ENCODE measurements at places on chromosomes 7 and 10.

- DNase-seq, result peak; percentile 17
Observed at GRCh38 chr7:128000854-128001265, 30.4 kb downstream of the LRRC4 start.

DNA sequence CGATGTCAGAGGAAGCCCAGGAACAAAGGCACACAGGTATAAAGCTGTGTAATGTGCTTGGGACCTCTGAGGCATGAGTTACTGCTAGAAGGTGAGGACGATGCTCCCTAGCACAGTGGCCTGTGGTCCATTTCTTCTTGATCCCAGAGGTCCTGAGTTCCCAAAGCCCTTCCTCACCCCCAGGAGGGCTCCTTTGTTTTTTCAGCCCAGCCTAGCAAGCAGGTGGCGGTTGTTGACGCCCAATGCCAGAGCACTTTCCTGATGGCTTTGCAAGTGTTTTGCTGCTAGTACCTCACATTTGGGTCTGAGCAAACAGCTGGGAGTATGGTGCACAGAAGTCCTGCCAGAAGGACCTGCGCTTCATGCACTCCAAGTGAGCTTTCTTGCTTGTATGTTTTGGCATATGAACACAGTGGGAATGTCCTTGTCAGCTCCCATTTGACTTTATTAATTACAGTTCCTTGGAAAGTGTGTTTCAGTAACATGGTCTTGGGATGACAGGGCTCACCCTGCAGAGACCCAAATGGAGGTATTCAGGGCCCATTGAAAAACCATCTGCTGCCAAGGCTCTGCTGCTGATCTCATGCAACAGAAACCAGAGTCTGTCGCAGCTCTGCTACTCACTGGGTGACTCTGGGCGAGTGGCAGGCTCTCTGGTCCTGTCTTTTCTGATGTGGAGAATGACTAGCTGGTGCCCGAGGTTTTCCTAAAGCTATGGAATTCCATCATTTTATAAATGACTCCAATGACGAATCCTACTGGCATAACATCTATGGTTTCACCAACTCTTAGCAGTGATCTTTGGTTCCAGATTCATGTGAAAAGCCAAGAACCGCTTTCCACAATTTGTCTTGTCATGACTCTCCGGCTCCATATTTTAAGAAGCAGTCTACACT is 134.9 kb downstream of the ARID5B start:
- DNase-seq, result no peak

DNA sequence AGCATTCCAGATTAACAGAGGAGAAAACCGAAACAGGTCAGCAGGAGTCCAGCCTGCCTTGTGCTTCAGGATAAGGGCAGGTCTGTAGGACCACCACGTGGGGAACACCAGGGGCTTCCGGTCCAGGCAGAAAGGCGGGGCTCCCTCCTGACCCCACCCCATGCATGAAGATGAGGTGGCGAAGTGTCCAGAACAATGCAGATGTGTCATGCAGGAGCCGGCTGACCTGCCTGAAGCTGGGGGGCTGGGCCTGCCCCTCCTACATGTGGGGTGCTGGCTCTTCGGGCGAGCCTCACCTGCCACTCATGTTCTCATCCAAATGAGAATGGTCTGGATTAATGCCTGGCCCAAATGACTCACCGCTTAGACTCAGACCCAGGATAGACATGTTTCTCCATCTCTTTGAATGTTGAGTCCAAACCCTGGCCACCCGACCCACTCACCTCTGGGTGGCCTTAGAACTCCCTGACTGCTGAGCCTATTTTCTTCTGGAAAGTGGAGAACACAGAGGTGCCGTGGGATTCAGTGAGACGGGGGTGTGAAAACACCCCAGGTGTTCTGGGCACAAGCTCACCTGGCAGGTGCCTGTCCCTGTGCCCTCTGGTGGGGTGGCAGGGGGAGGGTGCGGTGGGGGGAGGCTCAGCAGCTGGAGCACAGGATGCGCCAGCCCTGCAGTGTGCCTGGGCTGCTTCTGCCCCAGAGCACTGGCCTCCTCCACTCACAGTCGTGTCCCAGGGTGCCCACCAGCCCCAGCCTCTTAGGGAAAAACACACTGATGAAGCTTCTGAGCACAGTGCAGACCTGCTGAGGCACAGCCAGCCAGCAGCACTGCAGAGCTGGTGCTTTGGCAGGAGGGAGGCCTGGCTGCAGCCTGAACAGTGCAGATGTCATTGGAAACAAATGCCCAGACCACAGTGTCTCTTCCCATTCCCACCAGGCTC is 55.2 kb upstream of the GDF10 start:
- no peak for DNase-seq

- no peak for DNase-seq
Observed at GRCh38 chr10:126581648-126582046, 88.8 kb downstream of the C10orf90 start.

DNA sequence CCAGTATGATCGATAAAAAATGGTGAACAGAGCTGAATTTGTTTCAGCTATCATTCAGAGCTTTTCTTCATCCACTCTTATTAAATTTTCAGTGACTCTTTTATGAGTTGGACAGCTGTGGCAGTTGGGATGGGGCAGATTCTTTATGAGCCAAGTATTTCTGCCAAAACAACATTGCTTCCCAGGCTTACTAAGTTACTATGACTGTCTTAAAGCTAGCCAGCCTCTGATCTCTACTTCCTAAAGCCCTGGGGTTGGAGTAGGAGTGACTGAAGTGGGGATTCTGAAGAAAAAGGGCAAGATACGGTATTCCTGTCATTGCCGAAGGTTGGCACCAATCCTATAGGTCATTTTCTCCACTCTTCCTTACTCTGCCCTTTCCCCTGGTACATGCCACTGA is 12.7 kb downstream of the RPP30 start:
- no peak for DNase-seq

DNA sequence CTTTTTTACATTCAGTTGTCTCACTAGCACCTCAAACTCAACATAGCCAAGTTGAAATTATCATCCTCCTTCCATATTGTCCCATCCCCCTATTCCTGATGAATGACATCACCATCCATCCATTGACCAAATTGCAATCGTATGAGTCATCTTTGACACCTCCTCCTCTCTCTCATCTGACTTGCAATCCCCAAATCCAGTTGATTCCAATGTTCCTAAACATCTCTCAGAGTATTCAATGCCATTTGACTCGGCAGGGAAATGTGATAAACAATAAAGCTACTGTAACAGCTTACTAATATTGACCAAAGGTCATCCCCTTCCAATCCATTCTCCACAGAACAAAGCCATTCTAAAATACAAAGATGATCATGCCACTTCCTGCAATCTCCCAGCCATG is 1047.8 kb downstream of the NRG3 start:
- DNase-seq, result no peak

- DNase-seq, result no peak
Observed at GRCh38 chr10:131660427-131660826, 240.4 kb upstream of the PPP2R2D start.

DNA sequence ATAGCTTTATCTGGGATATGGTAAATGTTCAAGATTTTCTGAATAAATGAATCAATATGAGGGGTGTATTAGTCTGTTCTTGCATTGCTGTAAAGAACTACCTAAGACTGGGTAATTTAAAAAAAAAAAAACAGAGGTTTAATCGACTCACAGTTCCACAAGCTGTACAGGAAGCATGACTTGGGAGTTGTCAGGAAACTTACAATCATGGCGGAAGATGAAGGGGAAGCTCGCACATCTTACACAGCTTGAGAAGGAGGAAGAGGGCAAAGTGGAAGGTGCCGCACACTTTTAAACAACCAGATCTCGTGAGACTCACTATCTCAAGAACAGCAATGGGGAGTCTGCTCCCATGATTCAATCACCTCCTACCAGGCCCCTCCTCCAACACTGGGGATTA is 32.5 kb upstream of the OTUD1 start:
- no peak for DNase-seq

GRCh38 chr10:81034383-81034782 is 496.7 kb downstream of the SH2D4B start:
- no peak for DNase-seq

GRCh38 chr7:46847126-46847525 is 734.8 kb downstream of the TNS3 start:
- no peak for DNase-seq

GRCh38 chr10:33120700-33121099 is 162.7 kb upstream of the ITGB1 start:
- no peak for DNase-seq

DNA sequence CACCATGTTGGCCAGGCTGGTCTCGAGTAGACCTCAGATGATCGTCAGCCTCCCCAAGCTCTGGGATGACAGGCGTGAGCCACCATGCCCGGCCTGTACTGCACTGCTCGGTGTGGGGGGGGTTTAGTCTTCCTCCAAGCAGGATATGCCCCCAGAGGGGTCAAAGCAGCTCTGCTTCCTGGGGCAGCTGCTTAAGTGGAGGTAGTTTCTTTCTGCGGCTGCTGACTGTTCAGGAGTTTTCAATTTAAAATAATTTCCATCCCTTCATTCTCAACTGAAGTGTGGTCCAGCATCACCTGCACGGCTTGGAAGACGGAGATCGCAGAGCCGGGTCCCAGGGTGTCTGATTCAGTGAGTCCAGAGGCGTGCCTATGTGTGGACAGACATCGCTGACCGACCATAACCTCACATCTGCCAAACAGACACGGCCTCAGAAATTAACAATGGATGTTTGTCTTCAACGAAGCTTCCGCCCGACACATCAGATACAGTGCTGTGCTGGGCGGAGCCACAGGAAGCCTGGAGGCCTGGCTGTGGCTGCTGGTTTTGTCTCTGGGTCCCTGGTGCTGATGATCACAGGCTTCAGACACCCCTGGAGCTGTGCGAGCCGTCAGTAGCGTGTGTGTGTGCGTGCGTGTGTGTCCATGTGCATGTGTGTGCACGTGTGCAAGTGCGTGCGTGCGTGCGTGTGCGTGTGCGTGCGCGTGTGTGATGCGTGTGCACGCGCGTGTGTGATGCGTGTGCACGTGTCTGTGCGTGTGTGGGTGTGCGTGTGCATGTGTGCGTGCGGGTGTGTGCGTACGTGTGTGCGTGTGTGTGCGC is 226.5 kb upstream of the PITRM1 start:
- DNase-seq, result no peak

DNA sequence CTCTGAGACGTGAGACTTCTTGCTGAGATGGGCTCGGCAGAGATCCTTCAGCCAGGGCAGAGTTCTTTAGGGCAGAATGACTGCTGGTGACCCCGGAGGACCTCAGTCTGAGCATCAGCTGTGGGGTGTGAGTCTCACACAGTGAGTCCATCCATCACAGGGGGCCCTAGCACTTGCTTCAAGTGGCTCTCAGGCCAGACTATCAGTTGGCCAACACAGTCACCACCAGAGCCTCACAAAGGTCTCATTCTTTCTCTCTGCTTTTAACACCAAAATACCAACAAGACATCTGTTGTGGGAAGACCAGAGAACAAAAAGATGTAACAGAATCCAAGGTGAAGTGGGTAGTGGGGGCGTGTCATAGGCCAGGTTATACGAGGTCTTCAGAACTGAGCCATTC is 345.6 kb upstream of the NRP1 start:
- no peak for DNase-seq

- DNase-seq, result no peak
Observed at GRCh38 chr7:37282927-37283326, 165.7 kb downstream of the ELMO1 start.

DNA sequence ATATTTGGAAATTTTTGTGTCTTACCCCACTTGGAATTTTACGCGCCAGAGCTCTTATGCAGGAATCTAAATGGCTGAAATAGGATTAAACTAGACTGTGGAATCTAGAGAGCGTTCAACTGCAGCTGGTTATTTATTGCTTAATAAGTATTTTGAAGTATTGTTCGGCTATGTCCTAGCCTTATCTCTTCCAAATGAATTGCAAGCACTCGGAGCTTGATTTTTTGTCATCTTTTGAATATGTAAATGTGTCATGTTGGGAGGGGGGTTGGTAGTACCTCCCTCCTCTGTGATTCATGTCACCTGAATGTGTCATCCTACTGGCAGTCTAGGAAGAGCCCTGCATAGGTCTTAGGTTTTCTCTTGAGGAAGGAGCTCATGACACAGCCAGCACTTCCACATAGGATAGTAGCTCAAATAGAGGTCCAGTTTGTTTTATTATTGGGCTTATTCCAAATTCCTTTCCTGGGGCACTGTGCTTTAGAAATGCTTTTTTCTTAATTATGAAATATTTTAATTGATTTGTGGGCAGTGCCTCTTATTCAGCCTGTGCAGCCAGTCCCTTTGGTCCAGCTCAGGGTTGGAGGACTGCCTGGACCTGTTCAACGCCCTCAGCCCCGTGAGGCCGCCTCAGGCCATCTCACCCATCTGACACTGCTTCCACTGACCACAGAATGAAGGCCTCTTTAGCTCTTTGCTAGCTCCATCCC is 22.5 kb upstream of the TRIL start:
- no peak for DNase-seq

- DNase-seq, result no peak
Observed at GRCh38 chr10:75229971-75230370, 5.8 kb downstream of the COMTD1 start.

GRCh38 chr10:96263669-96264068 is 7.7 kb downstream of the BLNK start:
- DNase-seq, result no peak

- no peak for DNase-seq
Observed at GRCh38 chr10:28137907-28138880, 139.3 kb upstream of the ODAD2 start.

GRCh38 chr7:143416565-143417149 is 8.0 kb upstream of the EPHA1 start:
- DNase-seq, result no peak

DNA sequence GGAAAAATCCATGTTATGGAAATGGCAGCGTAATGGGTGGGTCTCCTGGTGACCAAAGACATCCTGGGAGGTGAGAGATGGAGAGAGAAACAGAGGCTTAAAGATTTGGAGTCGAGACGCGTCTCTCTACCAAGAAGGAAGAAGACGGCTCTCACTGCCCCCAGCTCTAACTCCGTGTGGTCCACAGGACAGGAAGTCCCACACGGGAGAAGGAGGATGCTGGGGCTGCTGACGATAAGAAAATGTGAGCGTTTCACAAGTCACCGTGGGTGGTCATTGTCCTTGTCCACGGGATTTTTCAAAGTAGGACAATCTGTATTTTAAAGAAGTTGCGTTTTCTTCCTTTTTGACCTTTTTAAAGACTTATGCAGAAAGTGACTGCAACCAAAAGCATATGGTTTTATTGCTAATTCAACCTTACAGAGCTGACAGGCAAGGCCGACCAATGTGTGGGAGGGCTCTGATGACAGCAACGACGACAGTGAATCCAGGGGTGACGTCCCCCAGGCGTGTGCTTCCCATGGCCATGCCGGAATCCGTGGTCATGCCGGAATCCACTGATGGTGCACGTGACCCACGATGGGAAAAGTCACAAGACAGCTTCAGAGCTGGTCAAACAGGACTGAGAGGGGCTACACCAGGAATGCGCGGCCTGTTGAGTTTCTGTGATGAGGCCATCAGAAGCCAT is 341.2 kb downstream of the PTPRN2 start:
- DNase-seq, result no peak

GRCh38 chr7:153521370-153521769 is 530.8 kb upstream of the DPP6 start:
- no peak for DNase-seq

GRCh38 chr7:101743241-101743994 is 74.0 kb upstream of the CUX1 start:
- peak; percentile 83 for DNase-seq

- no peak for DNase-seq
Observed at GRCh38 chr7:142420554-142421362, 162.9 kb upstream of the PRSS58 start.

All from GM06990 (cell line).